Activated naive CD4-positive, alpha-beta T cell treated with anti-CD3 and anti-CD28 coated beads for 36 hours (primary cell): ENCODE measurements at places on chromosomes 4 and X.

DNA sequence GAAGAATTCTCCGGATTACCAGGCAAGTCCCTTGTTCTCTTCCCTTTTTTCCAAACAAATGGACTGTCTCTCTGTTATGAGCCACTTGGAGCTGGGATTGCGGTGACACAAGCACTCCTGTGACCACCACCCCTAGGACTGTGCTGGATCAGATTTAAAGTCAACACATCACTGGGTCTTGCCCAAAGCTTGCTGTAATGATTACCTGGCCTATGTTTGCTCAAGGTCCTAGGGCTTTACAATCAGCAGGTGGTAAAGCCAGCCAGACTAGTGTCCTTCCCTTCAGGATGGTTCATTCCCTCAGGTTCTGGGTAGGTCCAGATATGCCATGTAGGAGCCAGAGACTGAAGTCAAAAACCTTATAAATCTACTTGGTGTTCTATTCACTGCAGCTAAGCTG lies 144.7 kb downstream of the COX18 start:
- DNase-seq = no peak

DNA sequence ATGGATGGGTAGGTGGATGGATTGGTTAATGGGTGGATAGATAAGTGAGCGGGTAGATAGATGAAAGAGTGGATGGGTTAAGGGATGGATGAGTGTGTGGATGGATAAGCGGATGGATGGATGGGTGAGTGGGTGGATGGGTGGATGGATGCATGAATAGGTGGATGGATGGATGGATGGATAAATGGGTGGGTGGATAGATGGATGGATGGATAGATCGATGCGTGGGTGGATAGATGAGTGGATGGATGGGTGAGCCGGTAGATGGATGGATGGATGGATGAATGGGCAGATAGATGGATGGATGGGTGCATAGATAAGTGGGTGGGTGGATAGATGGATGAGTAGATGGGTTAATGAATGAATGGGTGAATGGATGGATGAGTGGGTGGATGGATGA lies 90.9 kb downstream of the CPZ start:
- no peak for DNase-seq

GRCh38 chr4:38682336-38682735 lies 18.3 kb downstream of the KLF3 start:
- DNase-seq = no peak

DNA sequence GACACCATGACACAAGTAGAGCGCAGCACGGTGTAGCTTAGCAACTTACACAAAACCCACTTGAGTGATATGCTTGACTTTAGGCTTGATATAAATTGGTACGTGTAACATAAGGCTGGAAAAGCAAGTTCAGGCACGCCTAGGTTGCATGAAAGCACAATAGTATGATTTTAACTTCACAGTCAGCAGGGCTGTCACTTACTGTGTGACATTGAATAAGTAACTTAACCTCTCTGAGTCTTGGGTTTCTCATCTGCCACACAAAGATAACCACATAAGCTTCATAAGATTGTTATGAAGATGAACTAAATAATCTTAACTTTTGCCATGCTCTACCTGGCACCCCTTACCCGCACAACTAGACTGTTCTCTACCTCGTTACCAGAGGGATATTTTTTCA lies 9.5 kb downstream of the SRD5A3 start:
- no peak for DNase-seq

GRCh38 chr4:84384801-84385200 lies 114.3 kb downstream of the NKX6-1 start:
- no peak for DNase-seq

DNA sequence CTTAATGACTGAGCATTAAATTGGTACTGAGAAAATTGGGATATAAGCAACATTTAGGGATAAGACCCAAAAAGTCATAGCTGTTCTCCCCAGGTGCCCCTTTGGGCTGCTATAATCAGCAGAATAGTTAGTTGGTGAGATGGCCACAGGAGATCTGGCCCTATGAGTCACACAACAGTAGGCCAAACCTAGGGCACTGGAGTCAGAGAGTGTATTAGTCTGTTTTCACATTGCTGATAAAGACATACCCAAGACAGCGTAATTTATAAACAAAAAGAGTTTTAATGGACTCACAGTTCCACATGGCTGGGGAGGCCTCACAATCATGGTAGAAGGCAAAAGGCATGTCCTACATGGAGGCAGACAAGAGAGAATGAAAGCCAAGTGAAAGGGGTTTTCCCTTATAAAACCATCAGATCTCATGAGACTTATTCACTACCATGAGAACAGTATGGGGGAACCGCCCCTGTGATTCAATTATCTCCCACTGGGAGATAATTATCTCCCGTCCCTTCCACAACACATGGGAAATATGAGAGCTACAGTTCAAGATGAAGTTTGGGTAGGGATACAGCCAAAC lies 338.3 kb upstream of the NR3C2 start:
- no peak for DNase-seq
